GDM1 (cell line): ENCODE measurements at places on chromosomes 6 and 20.

DNA sequence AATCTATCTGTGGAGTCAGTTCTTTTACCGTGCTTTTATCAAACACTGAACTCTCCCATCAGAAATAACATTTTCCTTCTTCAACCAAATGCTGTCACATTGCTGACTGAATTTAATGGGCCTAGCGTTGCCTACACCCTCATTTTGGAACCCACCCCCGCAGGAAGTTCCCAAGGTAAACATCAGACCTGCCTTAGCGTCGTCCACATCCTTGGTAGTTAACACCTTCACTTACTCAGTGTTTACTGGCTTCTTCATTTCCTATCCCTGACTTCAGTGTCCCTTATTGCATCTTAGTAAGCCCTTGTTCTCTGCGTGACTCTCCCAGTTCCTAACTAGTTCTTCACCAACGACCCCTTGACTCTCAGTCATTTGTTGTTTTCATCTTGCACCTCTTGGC lies 491.4 kb upstream of the SOX4 start:
- no peak for DNase-seq

DNA sequence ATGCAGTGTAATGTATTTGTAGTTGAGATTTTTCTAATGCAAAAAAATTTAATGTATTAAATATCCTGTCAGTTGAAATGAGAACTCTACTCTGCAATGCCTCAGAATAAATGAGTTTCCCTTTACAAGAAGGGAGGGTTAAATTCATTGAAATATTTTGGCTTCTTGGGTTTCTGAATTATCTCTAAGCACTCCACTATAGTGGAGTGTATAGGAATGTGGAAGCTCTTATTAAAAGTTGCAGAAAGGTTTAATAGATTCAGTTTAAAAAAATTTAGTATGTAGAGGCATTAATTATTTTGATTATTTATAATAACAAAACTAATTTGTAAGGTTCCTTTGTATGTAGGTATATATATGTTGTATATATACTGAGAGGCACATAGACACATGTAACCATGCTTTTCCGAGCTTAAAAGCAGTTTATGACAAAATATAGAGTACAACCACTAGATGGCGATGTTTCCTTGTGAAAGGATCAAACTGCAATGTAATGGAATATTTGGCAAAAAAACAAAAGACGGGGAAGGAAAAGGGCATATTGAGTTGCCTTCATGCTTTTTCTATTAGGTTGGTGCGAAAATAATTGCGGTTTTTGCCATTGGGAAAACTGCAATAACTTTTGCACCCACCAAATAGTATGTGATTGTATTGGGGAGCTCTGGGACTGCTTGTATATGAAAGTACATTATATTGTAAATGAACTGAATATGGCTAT lies 144.2 kb downstream of the MYO6 start:
- no peak for DNase-seq

DNA sequence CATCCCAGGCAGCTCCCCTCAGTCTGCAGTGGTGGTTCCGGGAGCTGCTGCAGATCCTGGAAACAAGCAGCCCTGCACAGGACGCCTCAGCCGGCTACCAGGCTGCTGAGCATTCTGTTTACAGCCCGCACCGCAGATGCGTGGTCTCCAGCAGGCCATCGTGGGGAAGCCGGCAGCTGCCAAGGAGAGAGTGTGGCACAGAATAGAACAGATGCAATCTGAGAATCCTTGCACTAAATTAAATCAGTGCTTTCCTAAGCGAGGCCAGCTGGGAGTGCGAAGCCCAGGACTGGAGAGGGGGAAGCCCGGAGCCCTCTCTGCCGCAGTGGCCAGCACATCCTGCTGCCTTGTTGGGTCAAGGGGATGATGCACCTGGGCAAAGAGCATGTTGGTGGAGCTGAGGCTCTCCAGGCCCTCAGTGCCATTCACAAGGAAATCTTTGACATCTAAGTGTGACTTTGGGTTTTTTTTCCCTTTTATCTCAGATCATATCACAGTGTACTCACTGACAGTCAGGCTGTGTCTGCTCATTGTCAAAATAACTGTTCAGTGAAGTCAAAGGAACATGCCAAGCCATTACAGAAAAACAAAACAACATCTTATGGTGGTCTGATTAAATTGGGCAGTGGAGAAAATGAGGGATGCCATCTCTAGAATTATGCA lies 118.1 kb downstream of the SYNDIG1 start:
- DNase-seq, result no peak

GRCh38 chr6:149846321-149846720 lies 17.8 kb downstream of the LRP11 start:
- no peak for DNase-seq

DNA sequence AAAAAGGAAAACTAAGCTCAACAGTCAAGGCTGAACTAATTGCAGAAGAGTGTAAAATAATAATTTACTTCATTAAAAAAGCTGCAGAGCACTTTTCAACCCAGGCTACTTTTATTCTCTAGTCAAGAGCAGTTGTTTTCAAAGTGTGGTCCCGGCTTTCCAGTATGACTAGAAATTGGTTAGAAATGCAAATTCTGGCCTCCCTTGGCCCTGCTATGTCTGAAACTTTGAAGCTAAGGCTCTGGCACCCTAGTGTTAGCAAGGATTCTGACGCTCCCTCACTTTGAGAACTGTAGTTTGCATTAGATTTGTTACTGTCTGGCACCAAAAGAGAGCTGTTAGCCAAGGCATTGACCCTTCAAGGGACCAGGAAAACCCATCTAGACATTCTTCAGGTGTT lies 9.5 kb upstream of the NXT1 start:
- no peak for DNase-seq

GRCh38 chr20:60254901-60255411 lies 296.7 kb downstream of the CDH26 start:
- DNase-seq, result no peak

- no peak for DNase-seq
Observed at GRCh38 chr6:129342243-129342642, 367.7 kb downstream of the ARHGAP18 start.

GRCh38 chr6:20554326-20554725 lies 20.1 kb downstream of the CDKAL1 start:
- DNase-seq, result no peak

DNA sequence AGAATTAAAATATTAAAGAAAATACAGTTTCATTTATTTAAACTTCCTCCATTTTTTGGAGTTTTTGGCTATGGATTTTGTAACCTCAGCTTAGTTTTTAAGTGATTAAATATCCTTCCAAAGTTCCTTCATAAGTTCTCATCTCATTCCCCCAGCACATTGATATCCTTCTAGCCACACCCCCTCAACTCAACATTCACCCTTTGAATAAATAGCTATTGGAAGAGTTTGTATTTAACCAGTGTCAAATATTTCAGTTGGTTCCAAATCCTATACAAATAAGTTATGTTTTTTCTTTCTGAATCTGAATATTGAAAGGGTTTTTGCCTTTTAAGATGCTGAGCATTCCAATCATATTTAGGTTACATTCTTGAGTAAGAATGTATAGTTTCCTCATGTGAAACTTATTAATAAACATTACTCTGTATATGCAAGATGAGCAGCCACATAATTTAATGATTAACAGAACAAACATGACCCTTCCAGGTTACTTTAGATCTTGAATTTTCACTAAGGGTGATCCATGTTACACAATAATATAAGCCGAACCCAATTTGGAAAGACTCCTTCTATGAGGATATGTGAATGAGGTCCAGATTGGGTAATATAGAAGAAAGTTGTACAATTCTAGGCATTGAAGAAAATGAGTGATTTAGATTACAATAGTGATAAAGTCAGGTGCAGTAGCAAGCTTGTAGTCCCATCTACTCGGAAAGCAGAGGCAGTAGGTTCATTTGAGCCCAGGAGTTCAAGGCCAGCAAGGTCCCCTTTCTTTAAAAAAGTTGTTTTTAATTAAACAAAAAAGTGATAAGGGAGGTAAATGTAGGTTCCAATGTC lies 13.6 kb downstream of the GLYATL3 start:
- DNase-seq, result no peak

DNA sequence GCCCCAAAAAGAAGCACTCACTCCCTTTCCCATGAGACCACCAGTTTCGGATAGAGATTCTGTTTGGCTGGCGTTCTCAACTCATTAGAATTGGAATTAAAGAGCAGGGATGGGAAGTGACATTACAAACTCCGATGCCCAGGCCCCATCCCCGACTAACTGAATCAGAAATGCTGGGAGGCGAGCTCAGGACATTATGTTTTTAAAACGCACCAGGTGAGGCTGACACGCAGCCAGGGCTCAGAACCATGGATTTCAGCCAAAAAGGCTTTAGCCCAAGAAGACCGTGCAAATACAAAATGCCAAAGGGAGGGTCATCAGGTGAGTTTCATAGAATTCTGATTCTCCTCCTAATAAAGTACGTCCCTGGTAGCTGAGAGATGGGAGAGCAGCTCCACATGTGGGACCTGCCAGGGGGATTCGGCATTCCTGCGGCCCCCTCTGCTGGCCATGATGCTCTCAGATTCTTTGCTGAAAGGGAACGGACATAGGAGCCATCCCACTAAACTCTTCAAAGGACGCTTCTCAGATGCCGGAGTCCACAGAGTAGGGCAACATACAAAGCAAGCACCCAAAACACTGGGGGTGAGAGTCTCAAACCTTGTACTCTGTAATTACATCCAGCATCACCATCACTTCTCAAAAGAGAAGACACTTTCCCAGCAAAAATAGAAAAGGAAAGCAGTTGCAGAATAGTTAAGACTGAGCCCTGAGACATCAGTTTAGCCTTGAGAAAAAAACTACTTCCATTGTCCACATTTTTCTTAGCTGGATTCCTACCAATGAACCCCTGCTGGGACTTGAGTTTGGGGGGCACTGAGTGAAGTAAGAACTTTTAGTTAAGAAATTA lies 205.2 kb downstream of the BMP7 start:
- DNase-seq, result no peak

DNA sequence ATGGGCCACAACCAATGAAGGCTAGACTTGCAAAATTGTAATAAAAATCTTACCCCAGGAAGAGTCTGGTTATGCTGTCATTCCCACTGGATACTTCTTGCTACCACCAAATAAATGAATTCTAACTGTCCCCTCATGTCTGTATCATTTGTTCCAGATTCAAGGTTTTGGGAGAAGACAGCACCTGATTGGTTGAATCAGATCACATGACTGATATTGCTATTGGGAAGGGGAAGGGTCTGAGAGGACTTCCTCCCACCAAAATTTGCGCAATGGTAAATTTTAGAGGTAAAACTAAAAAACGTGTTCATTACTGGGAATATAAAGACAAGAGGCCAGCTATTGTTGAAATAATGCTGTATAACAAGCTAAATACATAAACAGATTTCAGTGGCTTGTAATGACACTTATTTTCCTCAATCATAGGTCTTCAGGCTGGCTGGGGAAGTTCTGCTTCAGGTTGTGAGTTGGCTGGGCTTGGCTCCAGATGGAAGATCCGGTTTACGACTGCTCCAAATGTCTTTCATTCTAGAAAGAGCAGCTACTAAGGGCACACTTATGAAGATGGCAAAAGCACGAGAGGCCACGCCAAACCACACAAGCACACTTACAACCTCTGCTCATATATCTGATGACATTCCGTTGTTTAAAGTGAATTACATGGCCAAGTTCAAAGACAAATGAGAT lies 27.1 kb upstream of the TASP1 start:
- DNase-seq, result no peak

- DNase-seq, result no peak
Observed at GRCh38 chr6:35282472-35282871, 15.1 kb upstream of the DEF6 start.

DNA sequence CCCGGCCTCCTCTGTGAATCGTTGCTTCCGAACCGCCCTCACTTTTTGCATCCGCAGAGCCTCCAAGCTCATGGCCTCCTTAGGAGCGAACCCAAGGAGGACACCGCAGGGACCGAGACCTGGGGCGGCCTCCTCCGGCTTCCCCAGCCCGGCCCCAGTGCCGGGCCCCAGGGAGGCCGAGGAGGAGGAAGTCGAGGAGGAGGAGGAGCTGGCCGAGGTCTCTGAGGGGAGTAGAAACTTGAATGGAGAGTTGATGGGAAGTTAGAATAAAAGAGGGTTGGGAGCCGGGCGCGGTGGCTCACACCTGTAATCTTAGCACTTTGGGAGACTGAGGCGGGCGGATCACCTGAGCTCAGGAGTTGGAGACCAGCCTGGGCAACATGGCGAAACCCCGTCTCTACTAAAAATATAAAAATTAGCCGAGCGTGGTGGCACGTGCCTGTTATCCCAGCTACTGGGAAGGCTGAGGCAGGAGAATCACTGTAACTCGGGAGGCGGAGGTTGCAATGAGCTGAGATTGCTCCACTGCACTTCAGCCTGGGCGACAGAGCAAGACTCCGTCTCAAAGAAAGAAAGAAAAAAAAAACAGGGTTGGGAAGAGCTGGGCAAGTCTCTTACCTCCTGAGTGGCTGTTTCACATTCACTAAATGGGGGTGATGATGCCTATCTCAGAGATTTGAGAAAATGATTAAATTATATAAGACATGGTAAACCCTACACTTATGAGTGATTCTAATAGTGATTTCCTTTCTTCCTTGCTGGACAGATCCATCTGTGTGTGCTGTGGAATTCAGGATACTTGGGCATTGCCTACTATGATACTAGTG lies 805 bp downstream of the MSH5 start:
- DNase-seq, result peak; percentile 52

GRCh38 chr6:44569931-44570385 lies 182.5 kb downstream of the CDC5L start:
- peak; percentile 62 for DNase-seq

- DNase-seq, result no peak
Observed at GRCh38 chr6:44224029-44224964, 902 bp downstream of the SLC29A1 start.

DNA sequence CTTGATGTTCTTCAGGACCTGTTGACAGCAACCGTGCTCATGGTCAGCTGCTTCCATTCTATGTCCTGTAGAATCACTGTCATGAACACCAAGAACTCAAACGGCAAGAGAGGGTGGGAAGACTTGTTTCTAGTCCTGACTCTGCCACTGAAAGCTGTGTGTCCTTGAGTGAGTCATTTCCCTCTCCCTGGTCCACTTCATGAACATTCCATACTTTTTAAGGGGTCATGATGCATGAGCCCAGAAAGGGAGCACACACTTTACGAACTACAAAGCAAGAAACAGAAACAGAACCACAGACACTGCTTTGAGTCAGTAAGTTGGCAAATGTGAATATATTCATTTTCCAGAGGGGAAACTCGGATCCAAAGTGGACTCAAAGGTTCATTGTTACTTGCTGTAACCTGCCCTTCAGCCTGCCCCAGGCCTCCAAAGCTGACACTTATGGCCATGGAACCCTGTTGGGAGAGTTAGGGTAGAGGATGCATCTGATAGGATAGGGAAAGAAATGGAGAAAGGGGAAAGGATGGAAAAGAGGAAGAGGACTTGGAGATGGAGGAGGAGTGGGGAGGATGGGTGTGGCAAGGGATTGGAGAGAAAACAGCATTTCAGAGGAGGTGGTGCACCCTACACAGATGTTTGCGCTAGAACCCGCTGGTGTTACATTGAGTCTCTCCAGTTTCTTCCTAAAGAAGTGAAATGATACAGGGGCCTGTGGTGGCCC lies 129.8 kb downstream of the FOXO3 start:
- DNase-seq, result no peak

DNA sequence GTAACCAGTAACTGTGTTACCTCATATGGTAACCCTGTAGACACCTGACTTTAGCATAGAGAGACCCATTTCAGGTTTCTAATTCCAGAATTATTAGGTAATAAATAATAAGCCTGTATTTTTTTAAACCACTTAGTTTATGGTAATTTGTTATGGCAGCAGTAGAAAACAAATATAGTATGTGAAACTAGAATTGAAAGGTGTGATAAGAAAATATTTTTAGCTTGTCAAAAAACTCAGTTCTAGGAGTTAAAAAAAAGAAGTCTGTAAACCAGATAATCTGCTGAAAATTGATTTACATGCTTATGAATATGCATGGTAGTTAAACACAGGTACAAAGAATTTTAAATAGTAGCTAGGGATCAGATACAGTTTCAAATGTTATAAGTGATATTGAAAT lies 695.0 kb upstream of the GJE1 start:
- no peak for DNase-seq

GRCh38 chr20:53274807-53275206 lies 302.6 kb downstream of the TSHZ2 start:
- no peak for DNase-seq
